ENCODE measurements at places on chromosomes 7 and 10.

- DNase-seq, result peak; percentile 23
These were observed 115.7 kb downstream of the MAD1L1 start for GRCh38 chr7:2116989-2117591.

DNA sequence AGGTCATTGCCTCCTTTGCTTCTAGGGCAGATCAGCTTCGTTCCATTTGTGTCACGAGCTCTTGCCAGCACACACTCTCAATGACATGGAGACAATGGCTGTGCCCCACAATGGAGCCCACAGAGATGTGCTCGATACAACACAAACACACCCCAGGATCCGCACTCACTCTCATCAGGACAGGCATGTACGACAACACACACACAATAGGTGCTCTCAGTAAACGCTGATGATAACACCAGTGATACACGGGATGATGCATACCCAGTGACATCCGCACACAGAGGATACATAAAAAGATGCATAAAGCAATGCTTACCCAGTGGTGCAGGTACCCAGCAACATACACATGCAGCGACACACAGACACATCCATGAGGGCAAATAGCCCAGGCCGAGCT, 61.2 kb upstream of the LBX1 start:
- no peak for DNase-seq

GRCh38 chr10:124381011-124381611, 37.6 kb downstream of the OAT start:
- no peak for DNase-seq

- no peak for DNase-seq
These were observed 126.8 kb downstream of the KAT6B start for GRCh38 chr10:74953214-74953613.

DNA sequence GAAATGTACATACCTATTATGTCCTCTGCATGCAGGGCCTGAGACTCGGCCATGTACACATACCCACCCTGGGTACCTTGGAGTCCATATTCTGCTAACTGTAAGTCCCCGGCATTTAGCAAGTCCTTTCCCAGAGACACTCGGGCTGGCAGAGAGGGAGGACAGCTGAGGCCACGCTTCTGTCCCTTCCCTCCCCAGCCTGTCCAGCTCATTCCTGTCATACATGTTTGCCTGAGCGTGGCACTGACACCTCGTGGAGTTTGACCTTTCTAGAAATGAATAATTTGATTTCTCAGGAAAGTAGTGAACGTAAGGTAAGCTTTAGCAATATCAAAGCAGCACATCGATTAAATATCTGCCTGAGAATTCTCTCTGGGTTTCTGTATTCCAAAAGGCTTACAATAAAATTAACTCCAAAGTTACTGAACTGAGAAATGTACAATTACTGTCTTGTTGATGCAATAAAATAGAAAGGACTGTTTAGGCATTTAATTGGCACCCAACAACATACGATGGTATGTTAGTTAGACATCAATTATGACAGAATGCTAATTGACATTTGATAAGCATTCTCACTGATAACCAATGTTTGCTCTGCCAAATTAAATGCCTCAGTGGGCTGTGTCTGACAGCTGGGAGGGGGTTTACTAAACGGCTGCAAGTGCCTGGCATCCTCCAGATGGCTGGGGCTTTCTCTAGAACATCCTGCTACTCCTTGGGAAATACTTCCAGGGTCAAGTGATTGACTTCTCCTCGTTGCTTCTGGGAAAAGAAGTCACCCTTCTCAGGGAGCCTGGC, 221.2 kb downstream of the CCSER2 start:
- no peak for DNase-seq

DNA sequence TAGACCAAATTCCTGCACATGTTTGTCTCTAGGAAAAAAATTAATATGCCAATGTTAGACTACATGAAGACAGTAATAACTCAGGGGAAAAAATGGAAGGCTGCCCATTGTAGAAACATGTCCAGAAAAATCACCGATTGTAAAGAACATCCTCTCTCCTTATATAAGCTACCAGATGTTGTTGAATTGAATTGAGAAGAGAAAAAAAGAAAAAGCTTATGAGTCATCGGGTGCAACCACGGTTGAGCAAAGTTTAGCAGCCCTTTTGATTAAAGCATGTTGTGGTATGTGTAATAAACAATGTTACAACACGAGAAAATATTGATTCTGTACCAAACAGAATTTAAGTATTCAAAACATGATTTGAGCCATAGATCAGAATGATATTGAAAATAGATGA, 102.3 kb upstream of the ARHGAP21 start:
- no peak for DNase-seq

DNA sequence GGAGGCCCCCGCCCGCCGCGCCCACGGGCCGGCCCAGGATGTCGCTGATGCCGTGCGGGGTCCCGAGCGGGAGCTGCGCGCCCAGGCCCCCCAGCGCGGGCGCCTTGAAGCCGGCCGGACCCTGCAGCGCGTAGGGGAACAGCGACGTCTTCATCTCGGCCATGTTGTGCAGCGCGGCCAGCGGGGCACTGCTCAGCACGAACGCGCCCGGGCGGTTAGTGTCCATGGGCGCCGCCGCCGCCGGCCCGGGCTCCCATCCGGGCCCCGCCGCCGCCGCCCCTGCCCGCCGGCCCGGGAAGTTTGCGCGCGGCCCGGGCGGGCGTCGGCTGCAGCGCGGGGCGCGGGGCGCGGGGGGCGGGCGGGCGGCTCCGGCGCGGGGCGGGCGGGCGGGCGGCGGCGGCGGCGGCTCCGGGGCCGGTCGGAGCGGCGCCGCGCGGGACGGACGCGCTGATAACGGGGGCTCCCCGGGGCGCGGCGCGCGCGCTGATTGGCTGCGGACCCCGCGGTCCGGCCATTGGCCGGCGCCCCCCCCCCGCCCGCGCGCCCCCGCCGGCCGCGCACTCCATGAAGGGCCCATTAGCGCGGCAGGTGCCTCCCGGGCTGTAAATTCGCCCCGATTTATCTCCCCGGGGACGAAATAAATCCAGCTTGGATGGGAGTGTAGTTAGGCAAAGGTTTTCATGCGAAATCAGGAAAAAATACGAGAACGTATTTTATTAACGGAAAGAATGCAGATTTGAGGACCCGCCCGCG, at the start of gene NKX6-2:
Gene NKX6-2, minus strand, starts transcription at position 425 of the 753 bp plus-strand sequence. Its CDS starts 199 bp downstream, at position 226.
- DNase-seq, result no peak

DNA sequence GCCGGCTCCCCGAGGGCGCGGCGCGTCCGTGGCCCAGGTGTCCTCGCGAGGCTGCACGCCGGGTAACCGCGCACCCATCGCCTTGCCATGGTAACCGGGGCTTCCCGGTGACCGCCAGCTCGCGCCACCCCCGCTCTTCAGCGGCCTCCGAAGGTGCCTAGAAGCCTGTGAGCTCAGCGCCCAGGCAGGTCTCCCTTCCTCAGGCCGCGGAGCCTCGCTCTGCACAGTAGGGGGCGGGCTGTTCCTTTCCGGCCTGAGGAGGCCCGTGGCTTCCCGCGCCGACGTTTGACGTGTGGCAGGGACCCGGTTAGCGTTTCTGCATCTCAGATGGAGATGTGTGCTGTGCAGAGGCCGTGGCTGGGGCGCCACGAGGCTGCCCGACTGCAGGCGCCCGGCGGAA, 117.1 kb downstream of the DYNC2I1 start:
- DNase-seq, result peak; percentile 28

DNA sequence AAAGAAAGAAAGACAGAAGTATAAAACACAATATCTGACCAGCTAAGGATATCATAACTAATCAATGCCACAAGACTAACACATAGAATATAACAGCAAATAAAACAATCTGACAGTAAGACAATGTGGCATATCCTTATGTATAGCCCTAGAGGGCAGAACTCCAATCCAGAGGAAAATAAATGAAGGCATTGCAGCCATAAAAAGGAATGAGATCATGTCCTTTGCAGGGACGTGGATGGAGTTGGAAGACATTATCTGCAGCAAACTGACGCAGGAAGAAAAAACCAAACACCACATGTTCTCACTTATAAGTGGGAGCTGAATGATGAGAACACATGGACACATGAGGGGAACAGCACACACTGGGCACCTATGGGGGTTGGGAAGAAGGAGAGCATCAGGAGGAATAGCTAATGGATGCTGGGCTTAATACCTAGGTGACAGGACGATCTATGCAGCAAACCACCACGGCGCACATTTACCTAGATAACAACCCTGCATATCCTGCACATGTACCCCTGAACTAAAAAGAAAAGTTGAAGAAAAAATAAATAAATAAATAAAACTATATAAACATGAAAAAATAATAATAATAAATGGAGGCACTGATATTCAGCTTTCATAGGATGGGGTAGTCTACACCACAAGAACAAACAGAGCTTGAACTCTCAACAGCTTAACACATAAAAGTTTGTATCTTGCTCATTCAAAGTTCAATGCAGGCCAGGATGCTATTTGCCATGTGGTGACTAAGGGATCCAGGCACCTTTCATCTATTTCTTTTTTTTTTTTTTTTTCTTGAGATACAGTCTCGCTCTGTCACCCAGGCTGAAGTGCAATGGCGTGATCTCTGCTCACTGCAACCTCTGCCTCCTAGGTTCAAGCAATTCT, 66.1 kb upstream of the KAT6B start:
- no peak for DNase-seq

DNA sequence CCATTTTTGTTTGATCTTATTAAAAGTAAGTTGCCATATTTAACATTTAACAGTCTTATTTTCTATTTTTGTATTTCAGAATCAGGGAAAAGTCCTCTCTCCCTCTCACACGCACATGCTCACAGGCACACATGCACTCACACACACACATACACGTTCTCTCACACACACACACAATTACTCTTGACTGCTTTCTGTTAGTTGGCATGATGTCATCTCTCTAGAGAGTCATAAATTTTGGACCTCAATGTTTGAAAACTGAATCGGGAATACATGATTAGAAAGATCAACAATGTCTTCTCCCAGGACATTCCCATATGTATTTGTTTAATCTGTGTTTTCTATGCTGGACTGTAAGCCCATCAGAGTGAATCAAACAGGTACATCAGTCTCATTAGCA, 165.7 kb upstream of the AHR start:
- no peak for DNase-seq

GRCh38 chr10:118547282-118547681, 48.2 kb downstream of the PRLHR start:
- no peak for DNase-seq

GRCh38 chr7:8229927-8230326, 32.0 kb downstream of the ICA1 start:
- DNase-seq, result no peak

DNA sequence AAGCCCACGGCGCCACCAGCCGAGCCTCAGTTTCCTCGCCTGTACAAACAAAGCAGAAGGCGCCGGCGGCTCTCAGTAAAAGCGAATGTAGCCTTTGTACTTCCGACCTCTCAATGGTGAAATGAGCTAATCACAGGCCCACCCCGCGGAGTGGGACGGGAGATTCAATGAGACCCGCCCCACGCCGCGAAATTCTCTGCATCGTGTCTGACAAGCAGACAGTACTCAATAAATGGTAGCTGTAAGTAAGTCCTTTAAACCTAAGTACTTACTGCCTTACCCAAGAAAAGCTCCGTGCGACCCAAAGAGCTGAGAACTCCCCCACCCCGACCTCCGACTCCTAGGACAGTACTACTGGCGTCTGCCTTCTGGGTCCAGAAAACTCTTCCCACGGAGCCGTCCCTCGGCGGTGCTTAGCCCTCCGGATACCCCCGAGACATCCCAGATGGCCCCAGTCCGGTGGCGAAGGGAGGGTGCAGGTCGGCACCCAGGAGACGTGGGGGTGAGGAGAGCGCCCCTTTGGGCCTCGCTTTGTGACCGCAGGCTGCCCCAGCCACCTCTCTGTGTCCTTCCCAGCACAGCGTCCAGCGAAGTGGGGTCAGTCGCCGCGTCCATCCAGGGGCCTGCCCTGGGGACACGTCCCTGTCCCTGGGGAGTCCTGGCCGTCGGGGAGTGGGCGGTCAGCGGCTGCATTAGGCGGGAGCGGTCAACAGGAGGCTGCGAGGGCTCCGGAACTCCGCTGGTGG, 972 bp upstream of the CXCL12 start:
- no peak for DNase-seq

GRCh38 chr7:151038951-151039849, 9.1 kb upstream of the ASIC3 start:
- no peak for DNase-seq

GRCh38 chr10:31583293-31583692, 264.3 kb downstream of the ZEB1 start:
- no peak for DNase-seq
